A549 treated with RU486 at 1 μM for 4 hours (cell line): ENCODE measurements at places on chromosomes 7 and 10. TPM values are rescaled to one million over a fixed set of nuclear protein-coding genes. Genes with fewer than 3 reads are reported as not detected.

Gene LIPK
- not detected in 5 replicates for total RNA-seq

Gene OR2A42
- total RNA-seq, result not detected in 5 replicates

Gene IFIT1B
- not detected in 5 replicates for total RNA-seq

Gene CDC14C
- not detected in 5 replicates for total RNA-seq

Gene EGFR
- total RNA-seq, result 73.4 to 128 TPM (median 117 TPM) in 5 replicates

Gene ASB15
- total RNA-seq, result not detected in 5 replicates

Gene MYH16
- 0.51 to 0.77 TPM (median 0.66 TPM) in 5 replicates for total RNA-seq

Gene SPRN
- total RNA-seq, result 0.11 to 0.28 TPM (median 0.15 TPM) in 5 replicates

Gene NPSR1
- total RNA-seq, result not detected in 5 replicates

Gene MTERF1
- total RNA-seq, result 6.9 to 13.3 TPM (median 12.5 TPM) in 5 replicates

Gene UCN3
- not detected in 5 replicates for total RNA-seq

Gene ACBD7
- total RNA-seq, result 0.68 to 1.3 TPM (median 0.87 TPM) in 5 replicates

Gene AKR1C4
- 0.10 to 0.41 TPM (median 0.30 TPM) in 5 replicates for total RNA-seq

Gene CYP2C8
- not detected in 5 replicates for total RNA-seq

Gene PTPN12
- 44.6 to 71.2 TPM (median 53.2 TPM) in 5 replicates for total RNA-seq

Gene ATOH7
- 0.23 to 0.43 TPM (median 0.23 TPM) in 5 replicates for total RNA-seq

Gene ELOVL3
- total RNA-seq, result 0.10 to 0.27 TPM (median 0.25 TPM) in 5 replicates

Gene LRRN3
- 0.07 to 0.08 TPM in 2 of 5 replicates, not detected in the others for total RNA-seq

Gene LLCFC1
- not detected in 5 replicates for total RNA-seq

Gene OPALIN
- not detected in 5 replicates for total RNA-seq

Gene GRID2IP
- total RNA-seq, result 0.03 TPM in 1 of 5 replicates, not detected in the others

Gene SRGN
- total RNA-seq, result 57.9 to 81.0 TPM (median 60.8 TPM) in 5 replicates

Gene CHAT
- not detected in 5 replicates for total RNA-seq

Gene NOM1
- 13.5 to 19.2 TPM (median 18.9 TPM) in 5 replicates for total RNA-seq

Gene MMD2
- not detected in 5 replicates for total RNA-seq

Gene HOXA9
- total RNA-seq, result 0.49 to 0.76 TPM (median 0.58 TPM) in 5 replicates

Gene STAMBPL1
- 28.9 to 40.1 TPM (median 36.3 TPM) in 5 replicates for total RNA-seq

Gene GLI3
- total RNA-seq, result 0.15 to 0.47 TPM (median 0.21 TPM) in 5 replicates

Gene COX19
- 5.6 to 6.0 TPM (median 5.8 TPM) in 5 replicates for total RNA-seq

Gene SKIDA1
- 0.87 to 1.6 TPM (median 1.3 TPM) in 5 replicates for total RNA-seq

Gene SERPINE1
- 868 to 1,053 TPM (median 898 TPM) in 5 replicates for total RNA-seq

Gene STOX1
- total RNA-seq, result 0.60 to 0.90 TPM (median 0.81 TPM) in 5 replicates

Gene TUBB8
- 0.18 TPM in 1 of 5 replicates, not detected in the others for total RNA-seq

Gene NEUROG3
- total RNA-seq, result not detected in 5 replicates

Gene DRGX
- 0.03 TPM in 1 of 5 replicates, not detected in the others for total RNA-seq

Gene SPDYE8
- total RNA-seq, result not detected in 5 replicates

Gene ADAM22
- total RNA-seq, result 0.25 to 0.77 TPM (median 0.38 TPM) in 5 replicates

Gene GRID1
- total RNA-seq, result 0.14 to 0.42 TPM (median 0.29 TPM) in 5 replicates

Gene ANKRD61
- 0.50 to 0.69 TPM (median 0.54 TPM) in 5 replicates for total RNA-seq

Gene ITGB8
- 0.82 to 1.2 TPM (median 0.95 TPM) in 5 replicates for total RNA-seq

Gene ANKRD22
- total RNA-seq, result 0.14 to 0.46 TPM (median 0.27 TPM) in 5 replicates

Gene PRPS1L1
- total RNA-seq, result not detected in 5 replicates

Gene NEURL1
- total RNA-seq, result 0.18 to 0.83 TPM (median 0.35 TPM) in 5 replicates

Gene MNX1
- total RNA-seq, result 4.0 to 6.6 TPM (median 6.3 TPM) in 5 replicates

Gene HIBADH
- total RNA-seq, result 34.7 to 48.2 TPM (median 43.8 TPM) in 5 replicates
